ENCODE measurements at places on chromosomes 6 and 20.
A peak's percentile ranks its signal among the peaks of the same experiment; 100 is the strongest.

GRCh38 chr6:20314866-20315845 lies 86.5 kb upstream of the E2F3 start:
- ATAC-seq: no peak

- ATAC-seq: peak; percentile 34
These were observed 4.0 kb upstream of the ZMYND8 start for GRCh38 chr20:47360297-47361056.

DNA sequence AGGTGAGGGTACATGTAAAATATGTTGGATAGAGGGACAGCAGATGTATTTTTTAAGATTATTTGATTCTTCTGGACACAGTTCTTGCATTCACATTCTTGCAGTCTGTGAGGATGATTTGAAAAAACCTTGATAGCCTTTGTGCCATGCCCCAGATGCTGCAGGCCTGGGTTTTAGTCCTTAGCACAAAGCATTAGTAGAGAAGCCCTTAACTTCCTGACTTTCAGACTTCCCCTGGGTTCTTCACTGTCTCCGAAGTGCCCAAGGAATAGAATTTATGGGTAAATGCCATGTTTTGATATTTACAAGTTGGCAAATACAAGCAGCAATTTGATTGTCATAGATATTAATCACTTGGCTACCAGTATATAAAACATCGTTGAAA lies 67.6 kb upstream of the SUPT3H start:
- no peak for ATAC-seq

DNA sequence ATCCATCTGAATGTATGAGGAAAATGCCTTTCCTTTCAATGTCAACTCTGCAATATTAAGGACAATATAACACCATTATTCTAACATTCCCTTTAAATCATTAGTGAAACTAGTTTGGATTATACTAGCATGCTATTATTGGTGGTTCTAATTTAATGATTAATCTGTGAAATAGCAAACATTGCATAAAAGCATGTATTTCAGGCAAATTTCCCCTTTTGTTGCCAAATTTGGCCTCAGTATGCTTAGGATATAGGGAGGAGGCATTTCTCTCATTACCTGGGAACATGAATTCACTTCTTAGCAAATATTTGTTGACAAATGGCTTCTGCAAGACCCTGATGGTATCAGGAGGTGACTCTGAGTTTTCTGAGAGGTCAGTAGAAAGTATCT lies 1.6 kb downstream of the TPMT start:
- no peak for ATAC-seq

- ATAC-seq: no peak
These were observed 1.2 kb downstream of the HIVEP1 start for GRCh38 chr6:12013307-12013719.

- ATAC-seq: peak; percentile 74
These were observed 42.0 kb upstream of the LY86 start for GRCh38 chr6:6546318-6547109.

GRCh38 chr6:25196464-25196863 lies 82.7 kb upstream of the CARMIL1 start:
- no peak for ATAC-seq

DNA sequence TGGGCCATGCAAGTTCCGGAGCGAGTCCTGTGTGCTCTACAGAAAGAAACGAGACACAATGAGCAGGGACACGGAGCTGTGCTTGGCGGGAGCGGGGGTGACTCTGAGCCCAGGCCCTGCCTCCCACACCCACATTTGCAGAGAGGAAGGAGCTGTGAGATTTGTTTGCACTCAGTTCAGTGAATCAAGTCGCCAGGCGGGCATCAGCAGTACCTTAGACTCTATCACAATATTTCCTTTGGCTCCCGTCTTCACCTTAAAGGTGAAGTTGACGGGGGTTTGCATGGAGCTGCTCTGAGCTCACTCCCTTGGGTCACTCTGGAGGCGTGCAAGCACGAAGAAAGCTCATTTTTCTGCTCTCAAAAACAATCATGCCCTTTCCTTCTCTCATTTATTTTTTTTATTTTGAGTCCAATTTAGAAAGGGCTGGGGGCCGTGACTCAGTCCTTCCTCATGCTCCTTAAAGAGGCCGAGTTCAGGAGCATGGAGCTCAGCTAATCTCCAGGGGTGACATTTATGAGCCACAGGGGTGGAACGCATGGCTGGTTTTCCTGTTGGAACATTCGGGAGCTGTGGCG lies 188.2 kb downstream of the NFATC2 start:
- peak; percentile 52 for ATAC-seq

DNA sequence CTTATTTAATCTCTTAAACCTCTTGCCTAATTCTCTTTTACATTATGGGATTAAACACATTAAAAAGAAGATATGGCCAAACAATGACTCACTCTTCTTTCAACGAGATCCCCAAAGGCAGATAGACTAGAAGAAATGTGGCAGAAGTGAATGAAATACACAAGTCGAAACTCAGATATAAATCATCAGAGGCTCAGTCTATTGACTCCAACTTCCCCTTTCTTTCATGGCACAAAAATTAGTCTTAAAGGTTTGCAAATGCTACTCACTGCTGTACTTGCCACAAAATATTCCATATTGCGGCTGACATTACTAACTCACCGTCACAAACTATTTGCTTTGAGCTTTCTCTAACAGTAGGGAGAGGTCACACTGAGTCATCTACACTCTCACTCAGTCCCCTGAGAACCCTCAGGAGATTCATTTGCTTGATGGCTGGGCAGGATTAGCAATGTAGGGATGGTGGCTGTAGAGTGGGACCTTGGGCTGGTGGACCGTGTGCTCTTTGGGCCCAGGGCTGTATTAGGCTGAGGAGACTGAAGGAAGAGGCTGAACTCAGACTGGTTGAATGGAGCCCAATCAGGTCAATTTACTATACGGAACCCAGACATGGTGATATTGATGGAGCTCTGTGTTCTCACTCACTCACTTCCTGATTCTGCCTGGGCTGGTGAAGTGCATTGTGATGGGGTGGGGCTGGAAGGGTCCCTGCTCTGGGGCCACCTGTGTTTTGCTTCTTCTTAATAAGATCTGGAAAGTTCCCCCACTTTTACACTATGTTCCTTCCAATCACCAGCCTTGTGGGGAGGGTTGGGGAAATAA lies 42.8 kb upstream of the UBR2 start:
- peak; percentile 77 for ATAC-seq

DNA sequence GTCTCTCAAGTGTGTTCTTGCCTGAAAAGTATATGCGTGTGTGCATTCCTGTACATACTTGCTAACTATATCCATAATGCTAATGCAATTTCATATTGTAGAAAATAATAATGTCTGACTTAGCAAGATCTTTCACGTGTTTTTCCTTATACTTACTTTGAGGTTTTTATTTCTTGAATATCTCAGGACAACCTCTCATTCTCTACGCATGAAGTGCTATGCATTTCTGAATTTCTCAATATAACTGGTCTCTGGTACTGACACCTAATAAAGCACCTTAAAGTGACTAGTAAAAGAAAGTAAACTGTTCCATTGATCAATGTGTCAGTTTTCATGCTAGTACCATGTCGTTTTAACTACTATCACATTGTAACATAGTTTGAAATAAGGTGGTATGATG lies 589.9 kb upstream of the ADGRB3 start:
- ATAC-seq: no peak

- ATAC-seq: no peak
These were observed 517.0 kb upstream of the ID4 start for GRCh38 chr6:19320111-19320581.

DNA sequence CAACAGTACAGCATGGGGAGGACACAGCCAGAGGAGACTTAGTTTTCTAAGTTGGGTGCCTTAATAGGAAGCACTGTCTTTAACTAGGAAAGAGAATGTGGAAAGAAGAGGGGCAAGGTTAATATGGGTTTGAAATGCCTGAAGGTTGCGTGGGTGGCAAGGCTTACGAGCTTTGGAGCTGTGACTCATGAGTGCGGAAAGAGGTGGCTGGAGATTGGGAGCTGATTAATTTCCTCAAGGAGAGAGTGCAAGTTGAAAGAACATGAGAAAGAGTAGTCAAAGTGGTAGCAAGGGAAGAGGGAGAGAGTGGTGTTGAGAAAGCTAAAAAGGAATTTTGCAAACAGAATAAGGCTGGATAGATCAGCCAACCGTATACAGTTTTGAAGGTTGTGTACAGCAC lies 315.1 kb upstream of the PRND start:
- ATAC-seq: no peak

DNA sequence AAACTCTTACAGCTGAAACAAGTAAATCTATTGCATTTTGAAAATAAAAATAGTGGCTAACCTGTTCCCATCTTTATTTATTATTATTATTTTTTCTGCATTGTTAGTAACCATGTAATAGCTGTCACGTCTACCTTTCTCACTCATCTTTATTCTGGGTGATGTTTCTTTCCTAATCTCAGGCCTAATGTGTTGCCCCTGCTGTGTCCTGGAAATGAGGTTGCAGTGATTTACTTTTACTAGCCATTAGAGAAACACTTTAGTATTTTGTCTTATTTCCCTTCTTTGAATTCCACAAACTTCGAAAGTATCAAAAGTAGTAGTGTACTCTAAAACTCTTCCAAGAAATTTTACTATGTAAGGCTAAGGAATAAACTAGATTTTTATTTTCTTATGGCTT lies 546.9 kb downstream of the GRIK2 start:
- no peak for ATAC-seq

DNA sequence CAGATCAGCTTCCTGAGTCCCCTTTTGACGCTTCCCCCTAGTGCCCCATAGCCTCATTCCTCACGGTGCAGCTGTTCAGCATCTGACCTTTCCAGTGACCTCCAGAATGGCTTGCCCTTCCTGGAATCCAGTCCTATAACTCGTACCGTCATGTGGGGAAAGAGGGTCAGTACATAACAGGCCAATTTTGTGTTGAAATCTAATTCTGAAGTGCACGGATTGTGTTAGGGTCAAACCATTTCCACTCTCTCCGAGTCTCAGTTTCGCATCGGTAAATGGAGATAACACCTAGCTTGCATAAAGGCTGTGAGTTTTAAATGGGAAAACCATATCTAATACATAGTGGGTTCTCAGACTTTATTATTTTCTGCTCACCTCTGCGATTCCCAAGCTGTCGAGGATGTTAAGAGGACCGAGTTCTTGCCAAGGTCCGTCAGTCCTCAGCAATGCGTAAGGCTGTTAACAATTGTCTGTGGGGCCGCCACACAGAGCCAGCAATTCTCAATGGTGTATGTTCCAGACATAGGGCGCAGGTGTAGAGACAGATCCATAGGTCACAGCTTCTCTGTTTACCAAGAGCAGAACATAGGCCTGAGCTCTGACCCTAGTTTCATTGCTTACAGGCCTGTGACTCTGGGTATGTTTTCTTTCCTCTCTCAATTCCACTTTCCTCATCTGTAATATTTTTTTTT lies 45.5 kb upstream of the CCR6 start:
- ATAC-seq: no peak

- ATAC-seq: no peak
These were observed 8.4 kb downstream of the TPBG start for GRCh38 chr6:82371799-82372546.

DNA sequence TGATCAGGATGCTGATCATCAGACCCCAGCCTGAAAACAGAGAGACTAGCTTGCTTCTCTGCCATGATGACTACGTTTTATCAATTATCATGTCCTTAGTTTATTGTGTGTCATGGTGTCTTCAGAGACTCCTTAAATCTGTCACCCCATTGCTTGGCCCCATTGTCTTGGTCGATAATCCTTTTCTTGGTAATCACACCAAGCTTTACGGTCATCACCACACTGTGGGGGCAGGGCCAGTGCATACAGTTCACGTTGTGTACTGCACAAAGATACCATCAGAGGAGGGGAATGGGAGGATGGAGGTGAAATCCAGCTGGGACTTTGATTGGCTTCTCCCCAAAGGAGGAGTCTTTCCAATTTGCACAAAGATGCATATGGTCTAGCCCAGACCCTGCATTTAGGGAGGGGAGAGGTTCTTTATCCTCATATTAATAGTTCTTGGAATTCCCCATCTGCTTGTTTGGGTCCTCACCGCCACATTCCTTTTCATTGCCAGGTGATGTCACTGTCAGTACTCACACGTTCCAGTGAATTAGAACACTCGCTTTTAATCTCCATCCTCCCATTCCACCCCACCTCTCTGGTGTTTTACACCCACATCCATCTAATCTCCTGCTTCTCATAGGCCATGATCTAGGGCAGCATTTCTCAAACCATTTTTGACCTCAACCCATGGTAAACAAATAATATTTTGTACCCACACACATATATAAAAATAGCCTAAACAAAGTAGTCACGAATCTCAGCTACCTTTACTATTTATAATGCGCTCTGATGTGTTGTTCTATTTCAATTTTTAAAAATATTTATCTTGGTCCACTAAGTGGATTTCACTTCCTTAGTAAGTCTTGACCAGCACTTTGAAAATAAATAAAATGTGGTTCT lies 5.7 kb downstream of the ETV7 start:
- no peak for ATAC-seq

- ATAC-seq: no peak
These were observed 86.0 kb downstream of the MYB start for GRCh38 chr6:135267085-135267484.

- ATAC-seq: no peak
These were observed 25.3 kb downstream of the NKX2-4 start for GRCh38 chr20:21372016-21372415.

DNA sequence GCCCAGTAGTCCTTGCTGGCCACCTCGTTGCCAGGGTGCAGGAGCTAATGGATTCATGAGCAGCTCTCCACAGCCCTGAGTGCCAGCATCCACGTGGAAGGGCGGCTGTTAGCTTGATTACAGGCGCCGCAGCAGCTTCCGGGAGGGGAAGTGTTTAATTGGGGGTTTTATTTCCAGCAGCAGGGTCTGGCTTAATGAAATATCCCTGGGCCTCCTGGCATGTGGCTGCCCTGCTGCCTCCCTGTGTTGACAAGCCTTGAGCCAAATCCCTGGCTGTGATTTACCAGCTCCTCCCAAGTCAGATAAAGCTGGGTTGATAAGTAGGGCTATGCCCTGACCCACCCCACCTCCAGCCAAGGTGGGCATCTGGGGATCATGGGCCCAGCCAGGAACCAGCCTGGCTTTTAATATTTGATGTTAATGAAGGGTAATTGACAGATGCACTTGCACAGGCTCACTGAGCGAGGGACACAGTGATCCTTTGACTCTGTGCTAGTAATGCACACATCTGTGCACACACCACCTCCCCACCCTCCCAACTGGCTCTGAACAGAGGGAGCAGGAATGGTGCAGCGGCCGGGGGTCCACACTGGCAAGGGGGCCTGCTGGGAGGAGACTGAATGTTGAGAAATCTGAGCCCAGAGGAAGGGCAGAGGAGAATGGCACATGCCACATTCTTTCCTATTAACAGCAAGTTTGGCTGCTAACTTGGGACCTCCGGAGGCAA lies 13.6 kb downstream of the GLP1R start:
- no peak for ATAC-seq

GRCh38 chr6:71197267-71197666 lies 91.3 kb upstream of the OGFRL1 start:
- ATAC-seq: no peak
